ENCODE measurements at places on chromosomes 16 and 17.

- DNase-seq = no peak
Measured at GRCh38 chr16:63200940-63201339, 1164.7 kb upstream of the CDH8 start.

DNA sequence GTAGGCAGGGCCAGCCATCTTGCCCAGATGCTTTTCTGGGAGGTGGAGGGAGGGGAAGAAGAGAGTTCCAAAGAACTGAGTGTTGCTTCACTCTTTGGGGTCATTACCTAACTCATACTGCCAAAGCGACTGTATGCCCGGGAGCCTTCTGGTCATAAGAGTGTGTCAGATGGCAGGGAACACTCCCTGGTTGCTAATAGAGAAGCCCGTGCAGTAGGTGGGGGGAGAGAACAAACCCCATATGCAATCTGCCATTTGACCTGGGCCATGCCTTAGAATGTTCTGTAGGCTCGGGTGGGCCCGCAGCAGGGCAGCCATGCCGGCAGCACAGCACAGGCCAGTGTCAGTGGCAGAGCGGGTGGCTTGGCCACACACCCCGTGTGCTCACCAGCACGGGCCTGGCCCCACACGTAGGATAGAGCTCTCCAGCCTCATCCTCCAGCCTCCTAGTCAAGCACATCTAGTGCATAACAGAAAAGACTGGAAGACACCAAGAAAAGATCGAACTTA is 120.5 kb downstream of the SOCS1 start:
- no peak for DNase-seq

DNA sequence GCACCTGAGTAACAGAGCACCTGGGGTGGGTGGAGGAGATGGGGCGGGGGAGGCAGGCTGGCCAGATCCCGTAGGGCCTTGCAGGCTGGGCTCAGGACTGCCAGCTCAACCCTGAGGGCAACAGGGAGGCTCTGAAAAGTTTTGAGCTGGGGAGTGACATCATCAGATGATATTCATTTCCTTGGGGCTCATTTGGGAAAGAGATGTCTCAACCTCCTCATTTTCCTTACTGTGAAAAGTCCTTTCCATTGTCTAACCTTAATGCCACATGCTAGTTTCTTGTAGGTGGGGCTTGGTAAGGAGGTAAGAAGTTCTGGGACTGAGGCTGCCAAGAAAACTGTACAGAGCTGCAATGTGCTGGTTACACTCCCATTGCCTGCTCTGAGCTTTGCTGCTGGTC is 3.7 kb downstream of the TNS4 start:
- no peak for DNase-seq

- DNase-seq = no peak
Measured at GRCh38 chr17:57110152-57110542, 25.1 kb downstream of the AKAP1 start.

DNA sequence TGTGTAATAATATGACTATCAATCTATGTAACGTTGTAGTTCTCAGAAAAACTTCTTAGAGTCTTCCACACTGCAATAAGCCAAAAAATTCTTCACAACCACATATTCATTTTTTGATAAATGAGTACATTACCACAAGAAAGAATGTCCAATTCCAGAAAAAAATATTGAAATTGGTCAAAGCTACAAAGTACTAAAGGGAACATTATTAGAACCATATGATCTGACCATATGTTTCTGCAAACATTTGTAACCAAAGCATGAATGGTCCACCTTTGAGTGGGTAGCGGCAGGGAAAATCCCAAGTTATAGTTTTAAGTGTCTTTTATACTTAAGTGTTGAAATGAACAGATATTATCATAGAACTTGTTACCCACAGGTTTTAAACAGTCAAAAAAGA is 71.7 kb upstream of the NACA2 start:
- DNase-seq = no peak

DNA sequence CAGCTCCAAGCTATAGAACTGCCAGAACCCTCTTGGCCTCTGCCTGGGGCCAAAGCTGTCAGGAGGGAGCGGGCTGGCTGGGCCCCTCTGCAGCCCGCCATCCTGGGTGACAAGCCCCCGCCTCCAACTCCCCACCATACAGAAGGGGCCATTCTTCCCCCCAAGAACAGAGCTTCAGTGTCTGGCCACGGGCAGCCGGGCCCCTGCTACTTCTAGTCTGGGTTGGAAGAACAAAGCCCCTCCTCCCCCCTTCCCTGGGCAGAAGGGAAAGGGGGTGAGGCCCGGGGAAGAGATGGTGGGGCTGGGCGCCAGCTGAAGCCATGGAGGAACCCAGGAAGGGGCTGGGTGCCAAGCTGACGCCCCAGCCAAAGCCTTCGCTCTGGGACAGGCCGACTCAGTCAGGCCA is 9.0 kb downstream of the NAT9 start:
- DNase-seq = no peak

DNA sequence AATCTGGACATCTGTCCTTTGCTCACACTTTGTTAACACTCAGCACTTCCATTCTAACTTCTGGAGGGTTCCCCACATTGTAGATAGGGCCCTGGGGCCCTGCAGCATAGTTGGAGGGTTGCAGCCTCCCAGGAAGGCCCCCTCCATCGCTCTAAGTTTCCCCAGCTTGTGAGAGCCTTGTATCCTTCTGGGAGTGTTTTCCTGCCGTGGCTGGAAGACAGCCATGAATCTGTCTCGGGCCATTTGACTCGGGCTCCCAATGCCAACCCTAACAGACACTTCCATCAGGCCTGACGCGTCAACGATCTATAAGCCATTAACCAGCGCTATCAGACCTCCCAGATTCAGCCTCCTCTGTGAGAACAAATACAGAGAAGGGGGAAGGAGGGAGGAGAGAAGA is 263.7 kb upstream of the RPL38 start:
- no peak for DNase-seq

- no peak for DNase-seq
Measured at GRCh38 chr17:68820476-68820824, 134.7 kb downstream of the ABCA8 start.

- no peak for DNase-seq
Measured at GRCh38 chr16:66135421-66135831, 231.1 kb upstream of the CDH5 start.

DNA sequence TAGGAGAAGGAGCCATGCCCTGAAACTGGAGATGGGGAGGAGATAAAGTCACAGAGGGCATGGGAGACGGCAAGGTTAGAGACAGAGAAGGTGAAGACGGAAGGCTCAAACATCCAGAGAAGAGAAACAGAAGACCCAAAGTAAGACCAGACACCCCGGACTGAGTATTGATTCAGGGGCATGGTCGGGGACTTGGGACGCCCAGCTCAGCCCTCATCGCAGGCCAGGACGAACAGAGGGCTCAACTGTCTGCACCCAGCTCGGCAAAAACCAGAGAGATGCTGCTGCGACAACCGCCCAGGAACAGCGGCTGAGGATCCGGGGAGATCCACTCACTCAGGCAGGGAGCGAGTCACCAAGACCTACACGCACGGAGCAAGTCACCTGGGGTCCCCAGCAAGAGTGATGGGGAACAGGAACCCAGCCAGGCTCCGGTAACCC is 999 bp downstream of the XYLT1 start:
- no peak for DNase-seq

DNA sequence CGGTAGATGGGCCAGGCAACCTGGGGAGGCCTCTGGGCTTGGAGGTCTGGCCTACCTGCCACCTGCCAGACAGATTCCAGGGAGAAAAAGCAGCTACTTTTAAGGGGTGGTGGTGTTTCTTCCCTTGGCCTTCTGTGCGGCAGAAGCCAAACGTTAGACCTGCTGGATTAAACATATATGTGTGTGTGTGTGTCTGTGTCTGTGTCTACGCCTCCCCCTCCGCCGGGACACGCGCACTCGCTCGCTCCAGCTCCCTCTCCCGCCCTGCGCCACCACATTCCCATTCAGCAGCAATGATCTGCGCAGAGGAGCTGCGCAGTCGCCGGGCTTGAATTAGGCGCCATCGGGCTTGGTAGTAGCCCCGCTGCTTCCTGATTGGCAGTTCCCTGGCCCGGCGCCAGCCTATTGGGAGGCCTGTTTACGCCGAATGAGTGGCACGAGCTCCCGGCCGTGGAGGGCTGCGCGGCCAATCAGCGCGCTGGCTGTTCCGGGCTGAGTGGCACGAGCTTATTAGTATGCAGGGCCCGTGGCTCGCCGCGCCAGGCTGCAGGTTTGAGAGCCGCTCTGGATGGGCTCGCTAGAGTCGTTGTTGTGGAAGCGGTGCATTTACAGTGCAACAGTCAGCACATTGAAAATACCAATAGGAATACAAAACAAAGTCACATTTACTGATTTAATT is at the start of gene BAHCC1:
BAHCC1 (plus strand) TSS at position 537 of the 679 bp plus-strand sequence. CDS start 4,283 bp downstream, outside the sequence.
- peak; percentile 45 for DNase-seq

- DNase-seq = no peak
Measured at GRCh38 chr17:9670596-9670995, 25.3 kb downstream of the USP43 start.

DNA sequence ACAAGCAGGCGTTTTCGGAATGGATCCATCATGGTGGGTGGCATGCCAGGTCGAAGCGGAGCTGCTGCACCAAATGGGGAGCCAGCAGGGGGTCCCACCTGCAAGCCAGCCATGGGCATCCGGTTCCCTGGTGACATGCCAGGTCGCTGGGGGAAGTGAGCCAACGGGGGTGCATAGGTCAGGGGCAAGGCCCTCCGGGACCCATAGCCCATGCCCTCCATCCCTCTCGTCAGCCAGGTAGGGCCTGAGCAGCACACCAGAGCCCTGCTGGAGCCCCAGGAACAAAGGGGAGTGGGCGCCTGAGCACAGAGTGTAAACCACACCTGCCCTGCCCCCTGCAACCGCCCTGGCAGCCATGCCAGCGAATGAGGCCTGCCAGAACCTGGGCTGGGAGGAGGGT is 5.0 kb downstream of the SMARCD2 start:
- DNase-seq = no peak

GRCh38 chr17:40724656-40725055 is 21.1 kb upstream of the KRT24 start:
- no peak for DNase-seq

DNA sequence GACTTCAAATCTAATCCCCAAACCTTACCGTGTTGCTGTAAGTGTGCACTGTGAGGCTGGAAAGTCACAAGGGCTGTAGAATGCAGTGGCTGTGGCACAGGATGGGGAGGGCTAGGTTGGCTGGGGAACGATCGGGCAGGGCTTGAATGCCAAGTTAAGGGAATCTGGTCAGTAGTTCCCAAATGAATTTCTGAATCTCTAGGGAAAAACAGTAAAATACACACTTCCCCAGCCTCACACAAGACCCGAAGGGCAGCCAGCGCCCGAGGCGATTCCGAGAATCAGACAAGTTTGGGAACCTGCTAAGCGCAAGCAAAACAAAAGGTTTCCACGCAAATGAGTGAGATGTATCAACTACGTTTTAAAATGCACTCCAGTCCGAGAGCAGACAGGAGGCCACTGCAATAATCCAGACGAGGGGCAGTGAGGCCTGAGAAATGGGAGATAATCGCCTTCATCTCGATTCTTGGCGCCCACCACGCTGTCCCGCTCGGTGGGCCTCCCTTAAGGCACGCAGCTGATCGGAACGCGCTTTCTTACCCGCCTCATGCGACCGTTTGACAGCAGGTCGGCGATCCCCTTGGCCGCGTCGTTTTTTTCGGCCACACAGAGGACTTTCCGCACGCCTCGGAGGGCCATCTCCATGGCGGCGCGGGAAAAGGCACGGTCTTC is 599 bp downstream of the TOP3A start:
- DNase-seq = no peak

GRCh38 chr16:13938480-13938879 is 18.5 kb downstream of the ERCC4 start:
- no peak for DNase-seq

GRCh38 chr16:59635674-59636073 is 901.6 kb upstream of the GOT2 start:
- no peak for DNase-seq

- no peak for DNase-seq
Measured at GRCh38 chr17:39116224-39116623, 35.2 kb downstream of the PLXDC1 start.

- no peak for DNase-seq
Measured at GRCh38 chr17:46811978-46812583, 6.4 kb downstream of the WNT3 start.

GRCh38 chr16:86319585-86320236 is 190.6 kb upstream of the FOXF1 start:
- no peak for DNase-seq

- no peak for DNase-seq
Measured at GRCh38 chr16:21150375-21151001, at the start of gene DNAH3. DNAH3 (minus strand) TSS chr16:21150846; CDS start chr16:21150319, 527 bp downstream.

DNA sequence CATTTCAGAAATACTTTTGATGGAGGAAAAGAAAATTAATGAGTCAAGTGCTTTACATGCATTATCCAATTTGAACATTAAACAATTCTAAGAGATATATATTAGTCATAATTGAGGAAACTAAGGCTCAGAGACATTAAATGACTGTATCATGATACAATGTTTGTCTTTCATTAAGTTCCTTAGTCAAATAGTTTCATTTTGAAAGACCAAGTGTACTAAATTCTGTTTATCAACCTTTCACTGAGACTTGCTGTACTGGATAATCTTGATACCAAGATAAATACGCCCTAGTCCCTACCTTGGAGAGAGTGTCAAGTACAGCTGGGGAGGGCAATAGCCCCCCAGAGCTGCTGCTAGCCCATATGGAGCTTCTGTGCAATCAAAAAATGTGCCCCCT is 24.2 kb downstream of the TOM1L2 start:
- no peak for DNase-seq

GRCh38 chr17:14474591-14474990 is 173.7 kb downstream of the HS3ST3B1 start:
- DNase-seq = no peak

GRCh38 chr16:75080205-75081029 is 36.2 kb downstream of the LDHD start:
- DNase-seq = no peak

DNA sequence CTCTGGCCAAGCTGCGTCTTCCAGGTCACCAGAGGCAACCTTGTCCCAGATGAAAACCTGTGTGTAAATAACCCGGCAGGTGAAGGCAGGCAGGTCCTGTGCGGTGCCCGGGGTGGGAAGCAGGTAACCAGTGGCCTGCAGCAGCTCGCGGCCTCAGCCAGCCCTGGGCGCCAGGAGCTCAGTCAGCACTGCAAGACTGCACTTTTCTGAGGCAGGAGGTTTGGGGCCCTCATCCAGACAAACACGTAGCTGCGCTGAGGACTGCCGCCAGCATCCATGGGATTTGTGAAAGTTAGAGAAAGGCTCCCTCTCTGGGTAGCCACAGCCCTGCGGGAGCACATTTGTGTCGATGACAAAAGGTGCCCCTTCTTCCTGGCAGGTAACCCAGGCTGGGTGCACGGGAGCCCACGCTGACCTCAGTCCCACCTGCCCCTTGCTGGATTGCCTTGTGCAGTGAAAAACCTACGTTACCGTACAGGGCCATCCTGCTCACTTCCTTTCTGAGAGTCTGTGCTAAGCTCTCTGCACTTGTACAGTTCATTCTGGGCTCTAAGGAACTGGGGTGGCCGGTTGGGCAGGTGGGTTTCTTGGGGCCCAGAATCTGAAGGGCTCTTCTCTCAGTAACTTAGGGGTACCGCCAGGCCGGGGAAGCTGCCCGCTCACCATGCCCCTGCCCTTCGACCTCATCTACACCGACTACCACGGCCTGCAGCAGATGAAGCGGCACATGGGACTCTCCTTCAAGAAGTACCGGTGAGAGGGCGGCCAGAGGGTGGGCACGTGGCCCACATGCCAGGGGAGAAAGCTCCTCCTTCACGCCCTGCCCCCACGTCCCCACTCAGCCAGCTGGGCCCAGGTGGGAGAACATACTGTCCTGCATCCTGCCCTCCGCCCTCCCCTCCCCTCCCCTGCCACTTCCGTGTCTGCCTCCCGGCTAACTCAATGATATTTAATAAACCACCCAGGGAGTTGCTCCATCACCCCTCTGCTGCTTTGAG is 56.4 kb downstream of the MGAT5B start:
- DNase-seq = no peak

- no peak for DNase-seq
Measured at GRCh38 chr16:24191876-24192402, 64.2 kb upstream of the CACNG3 start.
